ENCODE measurements at places on chromosomes 11 and 22.

GRCh38 chr11:94760296-94760695, 7.9 kb upstream of the AMOTL1 start:
- H3K27ac ChIP-seq = no peak overlapping the region
- DNase-seq = no peak
- no peaks in the 10 kb centered on the region for H3K4me1 ChIP-seq
- no peaks in the 10 kb centered on the region for H3K36me3 ChIP-seq

DNA sequence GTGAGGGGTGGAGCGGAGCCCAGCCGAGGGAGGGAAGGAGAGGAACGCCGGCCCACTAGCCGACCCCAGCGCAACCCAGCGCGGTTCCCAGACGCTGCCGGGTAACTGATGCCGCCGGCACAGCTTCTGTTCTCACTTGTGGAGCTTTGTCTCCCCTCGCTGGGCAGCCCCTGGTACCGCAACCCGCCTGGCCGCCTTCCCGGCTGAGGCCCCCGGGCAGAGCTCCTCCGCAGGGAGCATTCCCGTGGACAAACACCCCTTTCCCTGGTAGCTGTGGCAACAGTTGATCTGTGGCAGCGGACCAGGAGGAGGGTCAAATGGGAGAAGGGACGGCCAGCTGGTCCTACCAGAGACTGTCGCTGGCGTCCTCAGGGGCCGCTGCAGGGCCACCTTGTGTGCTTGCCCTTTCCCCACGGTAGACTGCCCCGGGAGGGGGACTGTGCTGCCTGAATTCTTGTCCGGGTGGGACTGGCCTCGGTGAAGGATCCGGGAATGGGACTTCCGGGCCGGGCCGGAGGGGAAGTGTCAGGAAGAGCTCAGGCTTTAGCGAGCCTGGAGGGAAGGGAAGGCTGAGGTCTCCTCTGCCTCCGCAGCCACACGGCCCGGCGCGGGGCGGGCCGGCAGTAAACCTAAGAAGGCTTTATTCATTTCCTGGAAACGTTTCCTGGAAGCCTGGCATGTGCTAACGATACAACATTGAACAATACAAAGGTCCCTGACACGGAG, 468.0 kb downstream of the OPCML start:
- DNase-seq = peak; percentile 25
- peak overlapping the region; percentile 52 for H3K4me3 ChIP-seq
- H3K27ac ChIP-seq = peak overlapping the region; percentile 29
- no peaks in the 10 kb centered on the region for H3K4me1 ChIP-seq
- H3K36me3 ChIP-seq = no peaks in the 10 kb centered on the region

GRCh38 chr11:93741882-93742226, 382 bp downstream of the C11orf54 start:
- peaks cover 1% of the 10 kb centered on the region for H3K36me3 ChIP-seq
- H3K27ac ChIP-seq = peak overlapping the region; percentile 97

- H3K27ac ChIP-seq = peak overlapping the region; percentile 86
- peaks cover 33% of the 10 kb centered on the region for H3K4me1 ChIP-seq
- DNase-seq = no peak
- no peaks in the 10 kb centered on the region for H3K36me3 ChIP-seq
Measured at GRCh38 chr22:37552524-37553163, 7.6 kb upstream of the CDC42EP1 start.

- no peaks in the 10 kb centered on the region for H3K4me1 ChIP-seq
- peaks cover 21% of the 10 kb centered on the region for H3K27me3 ChIP-seq
- no peak for DNase-seq
- H3K4me3 ChIP-seq = peak overlapping the region; percentile 6
Measured at GRCh38 chr11:12005476-12005875, 3.0 kb downstream of the DKK3 start.

All from breast epithelium (tissue), 4 donors.